ENCODE measurements at places on chromosomes 7 and 10. TPM values are rescaled to one million over a fixed set of nuclear protein-coding genes. Genes with fewer than 3 reads are reported as not detected.

- no peak for DNase-seq
Observed at GRCh38 chr10:120458432-120458831, 1.4 kb downstream of the PLPP4 start.

DNA sequence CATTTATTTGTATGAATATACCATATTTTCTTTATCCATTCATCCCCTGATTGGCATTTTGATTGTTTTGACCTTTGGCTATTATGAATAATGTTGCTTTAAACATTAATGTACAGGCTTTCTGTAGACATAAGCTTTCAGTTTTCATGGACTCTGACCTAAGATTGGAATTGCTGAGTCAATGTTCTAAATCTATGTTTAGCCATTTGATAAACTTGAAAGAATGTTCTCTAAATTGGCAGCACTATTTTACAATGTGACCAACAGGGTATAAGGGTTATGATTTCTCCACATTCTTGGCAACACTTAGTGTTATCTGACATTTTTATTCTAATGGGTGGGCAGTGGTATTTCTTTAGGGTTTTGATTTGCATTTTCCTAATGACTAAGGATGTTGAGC, 229.7 kb upstream of the ETV1 start:
- no peak for DNase-seq

- no peak for DNase-seq
Observed at GRCh38 chr7:116698930-116699721, 27.1 kb downstream of the MET start.

- DNase-seq: no peak
Observed at GRCh38 chr7:87543623-87544022, 57.1 kb downstream of the ABCB1 start.

DNA sequence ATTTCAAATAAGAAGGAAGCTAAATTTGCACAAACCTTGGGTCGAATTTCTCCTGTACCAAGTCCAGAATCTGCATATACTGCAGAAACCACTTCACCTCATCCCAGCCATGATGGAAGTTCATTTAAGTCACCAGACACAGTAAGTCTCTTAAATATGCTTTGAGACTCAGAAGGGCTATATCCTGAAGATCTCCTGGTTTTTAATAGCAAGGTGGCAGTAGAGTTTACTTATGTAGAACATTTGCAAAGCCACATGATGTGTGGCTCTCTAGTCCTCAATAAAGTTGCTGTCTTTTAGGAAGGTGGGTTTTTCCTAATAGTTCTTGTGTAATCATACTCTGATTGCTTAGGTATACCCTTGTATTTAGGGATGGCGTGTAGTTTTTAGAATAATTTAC, 8.7 kb downstream of the DBF4 start:
- DNase-seq: no peak

GRCh38 chr10:22219308-22219707, 1.5 kb upstream of the EBLN1 start:
- no peak for DNase-seq

- no peak for DNase-seq
Observed at GRCh38 chr10:23525406-23525805, 86.5 kb downstream of the OTUD1 start.

DNA sequence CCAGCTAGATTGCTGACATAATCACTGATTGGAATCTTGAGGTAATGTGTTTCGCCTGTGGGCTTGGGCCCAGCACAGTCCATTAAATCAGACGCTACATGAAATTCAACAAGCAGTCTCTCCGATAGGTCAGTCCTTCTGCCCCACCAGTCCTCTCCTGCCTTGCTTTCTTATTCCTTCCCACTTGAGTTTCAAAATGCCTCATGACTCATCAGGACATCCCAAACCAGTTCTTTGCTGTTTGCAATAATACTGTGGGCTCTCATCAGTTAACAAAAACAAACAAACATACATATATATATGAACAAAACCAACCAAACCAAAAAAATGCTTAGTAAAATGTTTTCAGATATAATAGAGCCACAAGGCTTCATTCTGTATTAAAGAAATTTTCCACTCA, 599.0 kb downstream of the SORCS1 start:
- DNase-seq: no peak

DNA sequence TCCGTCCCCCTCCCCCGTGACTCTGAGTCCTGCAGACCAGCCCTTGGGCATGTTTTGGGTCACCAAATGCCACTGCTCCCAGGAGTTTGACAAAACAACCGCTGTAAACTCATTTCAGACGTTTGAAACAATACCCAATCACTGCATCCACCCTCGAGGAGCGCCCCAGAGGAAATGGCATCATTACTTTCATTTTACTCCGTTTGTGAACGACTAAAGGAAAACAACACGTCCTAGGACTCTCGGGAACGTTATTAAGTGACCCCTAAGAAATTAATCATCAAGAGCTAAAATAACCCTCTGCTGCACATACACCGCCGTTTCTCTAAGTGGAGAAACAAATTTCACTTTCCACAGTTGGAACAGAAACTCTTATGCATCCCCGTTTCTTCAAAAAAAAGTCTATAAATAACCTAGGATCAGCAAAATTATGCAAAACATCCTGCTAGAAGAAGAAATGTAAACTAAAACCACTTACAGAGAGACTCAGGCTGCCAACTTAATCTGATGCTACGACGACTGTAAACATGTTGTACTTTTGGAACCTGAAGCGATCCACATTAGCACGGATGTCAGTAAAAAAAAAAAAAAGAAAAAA, 109.9 kb upstream of the EFCAB10 start:
- no peak for DNase-seq

DNA sequence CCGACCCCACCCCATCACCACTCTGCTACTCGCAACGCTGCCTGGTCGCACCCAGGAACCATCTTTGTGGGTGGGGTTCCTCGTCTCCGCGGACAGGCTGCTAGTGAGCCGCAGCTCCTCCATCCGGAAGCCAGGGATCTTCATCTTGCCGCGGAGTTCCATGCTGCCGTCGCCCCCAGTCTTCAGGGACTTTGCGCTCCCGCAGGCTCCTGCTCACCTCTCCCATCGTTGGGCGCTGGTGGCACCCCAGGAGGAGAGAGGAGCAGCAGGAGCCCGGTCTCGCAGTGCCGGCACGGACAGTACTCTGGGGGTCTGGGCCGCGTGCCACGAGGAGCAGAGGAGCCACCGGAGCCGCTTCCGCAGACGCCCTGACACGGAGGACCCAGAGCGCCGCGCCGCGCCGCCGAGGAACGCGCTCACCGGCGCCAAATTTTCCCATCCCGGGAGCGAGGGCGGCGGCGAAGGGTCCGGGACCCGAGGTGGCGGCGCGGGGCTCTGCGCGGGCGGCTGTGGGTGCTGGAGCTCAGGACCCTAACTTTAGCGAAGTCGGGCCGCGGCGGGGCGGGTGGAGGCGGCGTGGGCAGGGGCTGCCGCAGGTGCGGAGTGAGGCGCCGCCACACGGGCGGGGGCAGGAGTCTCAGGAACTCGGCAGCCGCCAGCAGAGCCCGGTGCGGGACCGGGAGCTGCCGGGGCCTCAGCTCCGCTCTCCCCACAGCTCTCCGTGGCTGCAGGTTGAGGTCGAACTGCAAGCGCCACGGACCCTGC, 750.1 kb upstream of the SORCS1 start:
- DNase-seq: no peak

DNA sequence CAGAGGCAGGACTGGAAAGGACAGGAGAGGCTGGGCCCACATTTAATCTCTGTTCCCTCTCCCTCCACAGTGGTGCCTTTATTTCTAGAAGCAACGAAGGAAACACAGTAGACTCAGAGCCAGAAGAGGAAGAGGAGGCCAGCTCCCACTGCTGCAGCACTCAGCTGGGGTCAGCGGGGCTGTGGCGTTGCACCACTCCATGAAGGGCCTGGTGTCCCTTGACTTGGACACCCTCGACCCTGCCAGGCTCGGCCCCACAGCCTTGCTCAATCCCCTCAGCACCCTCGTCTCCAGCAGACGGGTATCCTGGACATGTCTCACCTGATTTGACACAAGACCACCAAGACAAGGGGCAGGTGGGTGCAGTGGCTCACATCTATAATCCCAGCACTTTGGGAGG, 38.8 kb downstream of the PRKAG2 start:
- DNase-seq: no peak

GRCh38 chr10:22047812-22048211, 44.3 kb upstream of the DNAJC1 start:
- no peak for DNase-seq

DNA sequence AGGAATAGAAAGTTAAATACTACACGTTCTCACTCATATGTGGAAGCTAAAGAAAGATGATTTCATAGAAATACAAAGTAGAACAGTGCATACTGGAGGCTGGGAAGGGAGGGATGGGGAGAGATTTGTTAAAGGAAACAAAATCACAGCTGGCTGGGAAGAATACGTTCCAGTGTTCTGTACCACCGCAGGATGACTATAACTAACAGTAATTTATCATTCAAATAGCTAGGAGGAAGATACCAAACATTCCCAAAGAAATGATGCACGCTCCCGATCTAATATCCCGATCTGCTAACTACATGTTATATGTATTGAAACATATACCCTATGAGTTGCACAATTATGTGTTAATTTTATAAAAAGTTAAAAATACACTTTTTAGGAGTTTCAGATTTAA, 162.3 kb downstream of the ZMYND11 start:
- no peak for DNase-seq

- DNase-seq: no peak
Observed at GRCh38 chr7:1807821-1808600, 137.9 kb downstream of the ELFN1 start.

- no peak for DNase-seq
Observed at GRCh38 chr10:122139627-122140170, 131.4 kb upstream of the BTBD16 start.

GRCh38 chr7:90736968-90737939, 141.1 kb downstream of the CDK14 start:
- no peak for DNase-seq

GRCh38 chr7:152451356-152451755, 15.6 kb upstream of the KMT2C start:
- DNase-seq: no peak

The RADIL gene
- total RNA-seq: 2.3 TPM

The GRID2IP gene
- not detected for total RNA-seq

The CYP2E1 gene
- 3.0 TPM for total RNA-seq

The PAX4 gene
- total RNA-seq: not detected

The DOCK1 gene
- 39.5 TPM for total RNA-seq

The ZNF804B gene
- not detected for total RNA-seq

The CISD1 gene
- 17.0 TPM for total RNA-seq

The VWDE gene
- total RNA-seq: 1.4 TPM

The DNAJC30 gene
- total RNA-seq: 4.4 TPM

The PNLIPRP1 gene
- total RNA-seq: not detected

Data from kidney epithelial cell (primary cell).